BJ (cell line): ENCODE measurements at places on chromosomes 2 and 18.
A peak's percentile ranks its signal among the peaks of the same experiment; 100 is the strongest.

DNA sequence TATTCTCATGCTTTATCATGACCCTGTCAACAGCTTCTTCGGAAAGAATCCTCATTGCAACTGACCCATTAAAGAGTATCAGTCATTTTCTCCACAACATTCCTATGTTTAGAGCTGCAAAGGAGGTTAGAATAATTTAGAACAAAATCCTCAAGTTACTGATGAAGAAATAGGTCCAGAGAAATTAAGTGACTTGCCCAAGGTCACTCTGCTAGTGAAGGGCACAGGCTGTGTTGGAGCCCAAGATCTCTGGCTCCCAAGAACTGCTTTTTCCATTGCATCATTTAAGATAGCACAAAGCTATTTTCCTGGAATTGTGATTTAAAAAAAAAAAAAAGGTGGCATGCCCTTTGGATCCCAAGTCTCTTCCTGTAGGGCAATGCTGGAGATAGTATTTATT is 9.6 kb downstream of the IRS1 start:
- DNase-seq, result no peak

DNA sequence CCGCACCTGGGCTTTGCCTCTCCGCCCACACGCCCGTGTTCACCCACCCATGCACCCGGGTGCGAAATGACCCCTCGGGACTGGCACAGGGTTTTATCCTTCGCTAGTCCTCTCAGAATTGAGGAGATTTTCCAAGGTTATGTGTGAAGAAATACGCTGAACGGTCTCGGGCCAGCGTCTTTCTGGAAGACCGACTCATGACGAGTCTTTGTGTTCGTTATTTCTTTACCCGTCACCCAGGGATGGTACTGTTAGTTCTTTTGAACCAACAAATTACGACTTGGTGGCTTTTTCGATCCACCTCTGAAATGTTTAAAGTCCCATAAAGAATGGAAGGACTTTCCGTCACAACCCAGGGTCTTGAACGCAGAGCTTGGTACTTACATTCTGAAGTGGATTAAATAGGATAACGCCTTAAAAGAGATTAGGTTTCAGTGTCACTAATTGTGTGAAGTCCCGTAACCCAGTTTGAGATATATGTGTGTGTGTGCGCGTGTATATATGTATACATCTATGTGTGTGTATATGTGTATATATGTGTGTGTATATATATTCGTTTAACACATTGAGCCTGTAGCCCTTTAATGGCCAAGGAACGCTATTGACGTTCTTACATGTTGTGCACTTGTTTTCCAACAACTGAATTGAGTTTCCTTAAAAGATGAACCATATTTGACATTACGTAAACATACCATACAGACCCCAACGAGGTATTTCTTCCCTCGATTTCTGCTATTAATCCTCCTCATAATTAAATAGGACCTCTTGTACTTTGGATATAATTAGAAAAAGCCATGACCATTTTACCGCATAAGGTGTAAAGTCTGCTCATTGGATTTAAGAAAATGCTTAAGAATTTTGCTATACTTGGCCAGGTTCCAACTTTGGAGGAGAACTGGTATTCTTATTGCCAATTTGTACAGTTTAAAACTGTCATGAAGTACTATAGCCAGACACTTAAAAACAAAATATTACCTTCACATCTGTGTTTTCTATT is 889 bp downstream of the ZC3H15 start:
- no peak for DNase-seq

- DNase-seq, result peak; percentile 64
Observed at GRCh38 chr18:36441426-36442240, 144.1 kb downstream of the FHOD3 start.

- no peak for DNase-seq
Observed at GRCh38 chr18:68847219-68847837, 49.4 kb downstream of the CCDC102B start.
